Panc1 (cell line): ENCODE measurements at places on chromosomes 16 and 17.
A peak's percentile ranks its signal among the peaks of the same experiment; 100 is the strongest.

DNA sequence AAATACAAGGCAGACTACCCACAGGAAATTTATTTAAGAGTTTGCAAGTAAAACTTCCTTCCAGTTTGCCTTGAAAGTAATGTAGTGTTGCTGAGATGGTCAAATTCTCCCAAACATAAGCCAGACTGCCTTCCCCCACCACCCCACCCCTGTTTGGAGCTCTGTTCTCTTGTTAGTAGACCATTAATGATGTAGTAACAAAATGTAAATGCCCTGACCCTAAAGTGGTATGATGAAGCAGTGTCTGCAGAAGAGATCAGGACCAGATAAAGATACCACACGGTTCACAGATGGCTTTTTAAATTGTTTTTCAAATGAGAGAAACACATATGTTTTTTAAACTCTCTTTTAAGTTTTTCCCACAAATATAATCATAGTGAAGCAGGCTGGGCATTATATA is 136.4 kb upstream of the TMEM97 start:
- no peak overlapping the region for H3K27ac ChIP-seq
- H3K27me3 ChIP-seq = no peaks in the 10 kb centered on the region
- no peak for DNase-seq
- no peak overlapping the region for H3K4me3 ChIP-seq
- no peaks in the 10 kb centered on the region for H3K36me3 ChIP-seq
- no peaks in the 10 kb centered on the region for H3K4me1 ChIP-seq

DNA sequence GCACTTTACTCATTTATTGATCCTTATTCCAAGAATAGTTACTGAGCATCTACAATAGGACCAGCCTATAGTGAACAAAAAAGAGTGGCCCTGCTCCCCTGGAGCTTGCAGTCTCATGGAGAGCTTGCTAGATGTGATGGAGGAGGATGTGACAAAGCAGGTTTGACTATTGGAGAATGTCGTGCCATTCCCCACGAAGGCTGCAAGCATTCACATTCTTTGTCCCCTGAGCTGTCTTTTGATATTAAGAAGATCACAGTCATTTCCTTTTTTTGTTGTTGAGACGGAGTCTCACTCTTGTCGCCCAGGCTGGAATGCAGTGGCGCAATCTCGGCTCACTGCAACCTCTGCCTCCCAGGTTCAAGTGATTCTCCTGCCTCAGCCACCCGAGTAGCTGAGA is 115.0 kb upstream of the ADAMTS18 start:
- no peaks in the 10 kb centered on the region for H3K27me3 ChIP-seq
- H3K36me3 ChIP-seq = no peaks in the 10 kb centered on the region
- no peak overlapping the region for H3K27ac ChIP-seq
- no peaks in the 10 kb centered on the region for H3K4me1 ChIP-seq

DNA sequence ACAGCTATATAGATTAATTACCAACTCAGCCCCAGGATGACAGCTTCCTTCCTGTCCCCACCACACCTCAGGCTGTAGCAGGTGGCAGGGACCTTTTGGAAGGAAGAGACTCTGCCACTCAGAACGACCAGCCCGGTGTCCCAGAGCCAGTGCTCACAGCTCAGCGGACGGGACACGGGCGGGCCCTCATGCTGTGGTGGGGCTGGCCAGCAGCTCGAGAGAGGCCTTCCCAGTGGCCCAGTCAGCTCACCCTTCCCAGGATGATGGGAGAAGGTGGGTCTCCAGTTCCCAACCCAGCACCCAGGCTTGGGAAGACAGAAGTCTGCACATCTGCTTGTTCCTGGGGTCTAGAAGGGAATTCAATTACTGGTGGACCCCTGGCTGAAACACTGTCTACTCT is 10.5 kb downstream of the NUDT16L1 start:
- no peak overlapping the region for H3K27ac ChIP-seq
- H3K4me3 ChIP-seq = no peak overlapping the region
- H3K4me1 ChIP-seq = no peaks in the 10 kb centered on the region
- DNase-seq = no peak
- H3K36me3 ChIP-seq = peaks cover 2% of the 10 kb centered on the region
- H3K27me3 ChIP-seq = no peaks in the 10 kb centered on the region

DNA sequence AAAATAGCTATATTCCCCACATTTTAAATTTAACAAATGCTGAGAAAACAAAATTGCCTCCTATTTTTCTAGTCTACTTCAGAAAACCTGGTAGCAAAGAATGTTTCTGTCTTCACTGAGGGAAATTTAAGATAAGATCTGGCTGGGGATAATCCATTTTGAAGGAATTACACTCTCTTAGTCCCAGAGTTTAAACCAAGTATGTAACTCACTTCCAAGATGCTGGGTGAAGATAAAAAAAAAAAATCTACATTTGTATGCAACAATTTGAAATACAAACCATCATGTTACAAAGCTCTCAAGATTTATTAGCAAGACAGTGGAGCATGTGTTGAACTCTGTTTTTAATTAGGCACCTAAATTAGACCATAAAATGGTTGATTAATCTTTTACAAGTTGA is 5.7 kb downstream of the HS3ST3B1 start:
- no peak for DNase-seq
- H3K4me3 ChIP-seq = no peak overlapping the region
- no peaks in the 10 kb centered on the region for H3K36me3 ChIP-seq
- peaks cover 5% of the 10 kb centered on the region; the same call in 1 of the 2 replicates for H3K27me3 ChIP-seq
- no peaks in the 10 kb centered on the region for H3K4me1 ChIP-seq

GRCh38 chr17:7282752-7283321 is 1.3 kb downstream of the SLC2A4 start:
- H3K27ac ChIP-seq = no peak overlapping the region
- H3K36me3 ChIP-seq = no peaks in the 10 kb centered on the region
- H3K27me3 ChIP-seq = no peaks in the 10 kb centered on the region
- H3K4me3 ChIP-seq = no peak overlapping the region

DNA sequence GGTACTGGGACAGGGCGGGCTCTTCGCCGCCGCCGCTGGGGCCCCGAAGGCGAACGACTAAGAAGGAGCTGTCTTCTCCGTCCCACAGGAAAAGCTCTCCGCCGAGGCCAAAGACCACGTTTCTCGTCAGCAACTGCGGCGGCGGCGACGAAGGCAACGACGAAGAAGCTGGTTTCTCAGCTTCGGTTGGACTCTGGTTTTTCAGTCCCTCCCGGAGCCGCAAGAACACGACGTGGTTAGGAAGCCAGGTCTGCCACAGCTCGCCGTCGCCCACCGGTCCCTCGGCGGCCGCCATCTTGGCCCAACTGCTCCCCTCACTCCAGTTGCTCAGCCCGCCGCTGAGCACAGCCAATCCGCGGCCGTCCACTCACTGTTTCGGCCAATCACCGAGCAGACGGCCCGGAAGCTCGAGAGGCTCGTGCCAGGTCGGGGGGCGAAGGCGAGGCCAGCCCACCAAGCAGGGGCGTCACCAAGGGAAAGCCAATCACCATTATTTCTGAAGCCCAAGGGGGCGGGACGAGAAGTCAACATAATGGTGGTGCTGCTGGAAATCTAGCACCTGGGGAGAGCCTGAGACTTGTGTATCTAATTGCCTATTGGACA is at the start of gene NUP88:
NUP88 (minus strand) TSS at position 307 of the 603 bp plus-strand sequence; CDS start at position 295, 12 bp downstream.
- peak; percentile 88 for DNase-seq
- peak within 1 kb of the TSS; percentile 96 for H3K27ac ChIP-seq
- H3K4me3 ChIP-seq = peak within 1 kb of the TSS; percentile 96
- peaks cover 24% of the 10 kb centered on the region for H3K36me3 ChIP-seq
- H3K27me3 ChIP-seq = no peaks in the 10 kb centered on the region
- H3K4me1 ChIP-seq = peaks cover 20% of the 10 kb centered on the region

- peaks cover 8% of the 10 kb centered on the region for H3K27me3 ChIP-seq
- no peak overlapping the region for H3K27ac ChIP-seq
- H3K36me3 ChIP-seq = no peaks in the 10 kb centered on the region
These were observed 31.1 kb downstream of the C16orf82 start for GRCh38 chr16:27097800-27098230.

DNA sequence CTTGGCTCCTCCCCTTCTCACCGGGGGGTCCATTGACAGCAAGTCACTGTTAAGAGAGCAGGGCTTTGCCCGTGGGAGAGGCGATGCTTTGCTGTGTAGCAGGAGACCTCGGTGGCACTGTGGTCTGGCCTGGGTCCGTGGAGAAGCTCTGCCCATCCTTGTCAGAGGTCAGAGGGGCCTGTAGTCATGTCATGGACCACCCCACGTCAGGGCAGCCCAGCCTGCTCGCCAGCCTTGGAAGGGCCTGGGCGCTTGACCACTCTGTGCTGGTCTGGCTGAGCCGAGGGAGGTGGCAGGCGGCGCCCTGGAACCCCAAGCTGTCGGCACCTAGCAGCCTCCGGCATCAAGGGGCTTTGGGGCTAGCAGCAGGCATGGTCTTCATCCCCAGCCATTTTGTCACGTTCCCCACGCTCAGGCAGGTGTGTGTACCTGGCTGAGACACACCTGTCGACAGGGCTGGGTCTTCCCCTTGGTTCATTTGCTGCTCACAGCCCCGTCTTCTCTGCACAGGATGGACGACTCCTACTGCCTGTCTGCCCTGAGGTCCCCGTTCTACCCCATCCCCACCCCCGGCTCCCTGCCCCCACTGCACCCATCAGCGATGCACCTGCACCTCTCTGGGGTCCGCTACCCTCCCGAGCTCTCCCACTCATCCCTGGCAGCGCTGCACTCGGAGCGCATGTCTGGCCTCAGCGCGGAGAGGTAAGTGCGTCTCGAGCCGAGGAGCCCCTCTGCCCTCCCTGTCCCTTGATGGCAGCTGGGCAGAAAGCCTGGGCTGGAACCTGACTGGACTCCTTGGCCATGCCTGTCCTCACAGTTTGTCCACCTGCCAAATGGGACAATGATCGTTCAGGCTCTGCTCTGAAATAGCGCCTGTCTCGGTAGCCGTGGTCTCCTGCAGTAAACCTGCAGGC is 33.3 kb downstream of the GINS2 start:
- no peak overlapping the region for H3K4me3 ChIP-seq
- peaks cover 28% of the 10 kb centered on the region for H3K4me1 ChIP-seq
- no peaks in the 10 kb centered on the region for H3K27me3 ChIP-seq
- no peak overlapping the region for H3K27ac ChIP-seq
- DNase-seq = no peak

DNA sequence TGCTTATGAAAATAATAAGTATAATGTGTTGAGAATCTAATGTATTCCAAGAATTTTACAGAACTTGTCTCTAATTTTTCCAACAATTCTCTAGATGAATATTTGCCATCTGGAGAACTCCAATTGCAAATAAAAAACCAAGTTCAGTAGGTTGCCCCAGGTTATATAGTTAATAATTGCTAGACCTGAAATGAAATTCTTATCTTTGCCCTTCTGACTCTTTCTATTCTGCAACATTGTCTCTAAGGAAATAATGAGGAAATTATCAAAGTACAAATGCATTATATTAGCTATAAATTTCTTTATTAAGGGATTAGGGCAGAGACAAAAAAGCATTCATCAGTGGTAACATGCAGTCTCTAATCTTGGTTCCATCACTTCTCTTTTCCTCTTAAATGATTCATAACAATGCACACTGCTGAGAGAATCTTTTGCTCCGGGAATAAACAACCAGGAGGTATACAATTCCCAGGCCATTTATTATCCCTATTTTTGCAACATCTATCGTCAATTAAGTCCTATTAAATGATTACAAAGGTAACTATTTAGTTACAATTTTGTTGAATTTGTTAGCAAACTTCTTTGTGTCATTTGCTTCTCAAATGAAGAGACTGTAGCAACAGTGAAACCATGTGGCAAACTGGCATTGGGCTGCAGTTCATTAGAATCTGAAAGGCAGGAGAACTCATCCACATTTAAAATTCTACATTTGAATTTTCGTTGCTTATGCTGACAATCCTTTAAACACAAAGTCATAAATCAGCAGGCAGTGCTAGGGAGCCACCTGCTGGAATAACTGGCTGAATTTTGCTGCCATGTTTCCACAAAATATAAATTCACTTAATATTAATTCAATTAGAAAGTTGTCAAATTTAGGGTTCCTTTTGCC is 349.6 kb downstream of the KIF2B start:
- no peak for DNase-seq
- H3K4me3 ChIP-seq = no peak overlapping the region
- no peaks in the 10 kb centered on the region for H3K36me3 ChIP-seq
- no peak overlapping the region for H3K27ac ChIP-seq
- no peaks in the 10 kb centered on the region for H3K27me3 ChIP-seq
- H3K4me1 ChIP-seq = no peaks in the 10 kb centered on the region

GRCh38 chr16:27690608-27691007 is 140.7 kb downstream of the KATNIP start:
- no peaks in the 10 kb centered on the region for H3K27me3 ChIP-seq
- no peaks in the 10 kb centered on the region for H3K36me3 ChIP-seq
- no peak overlapping the region for H3K27ac ChIP-seq
- H3K4me3 ChIP-seq = no peak overlapping the region
- H3K4me1 ChIP-seq = no peaks in the 10 kb centered on the region

GRCh38 chr17:58985971-58986370 is 120.7 kb downstream of the TRIM37 start:
- no peak overlapping the region for H3K4me3 ChIP-seq
- H3K4me1 ChIP-seq = no peaks in the 10 kb centered on the region
- no peak overlapping the region for H3K27ac ChIP-seq
- no peaks in the 10 kb centered on the region for H3K27me3 ChIP-seq

DNA sequence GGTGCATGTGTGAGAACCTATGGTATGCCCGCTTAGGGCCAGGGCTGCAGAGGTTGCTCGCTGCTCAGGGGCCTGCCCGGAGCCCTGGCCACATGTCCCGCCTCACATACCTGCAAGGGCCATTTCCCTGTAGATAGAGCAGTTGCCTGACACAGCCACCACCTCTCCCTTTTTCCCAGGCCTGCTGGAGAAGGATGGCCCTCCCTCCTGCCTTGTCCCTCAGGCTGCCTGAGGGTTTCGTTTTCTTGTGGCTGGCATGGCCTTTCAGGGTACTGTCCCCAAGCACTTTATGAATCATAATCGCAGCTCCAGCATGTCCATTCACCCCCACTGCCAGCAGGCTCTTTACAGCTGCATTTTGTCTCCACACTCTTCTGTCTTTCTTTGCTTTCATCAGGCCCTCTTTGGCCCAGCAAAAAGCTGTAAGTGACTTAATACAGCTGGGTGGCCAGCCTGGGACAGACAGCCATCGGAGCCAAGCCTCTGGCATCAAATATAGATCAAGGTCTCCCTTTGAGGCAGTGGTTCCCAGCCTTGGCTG is 65.7 kb downstream of the MPRIP start:
- H3K27ac ChIP-seq = no peak overlapping the region
- DNase-seq = no peak
- H3K27me3 ChIP-seq = no peaks in the 10 kb centered on the region
- H3K36me3 ChIP-seq = no peaks in the 10 kb centered on the region
- H3K4me1 ChIP-seq = no peaks in the 10 kb centered on the region; the same call in 1 of the 2 replicates

DNA sequence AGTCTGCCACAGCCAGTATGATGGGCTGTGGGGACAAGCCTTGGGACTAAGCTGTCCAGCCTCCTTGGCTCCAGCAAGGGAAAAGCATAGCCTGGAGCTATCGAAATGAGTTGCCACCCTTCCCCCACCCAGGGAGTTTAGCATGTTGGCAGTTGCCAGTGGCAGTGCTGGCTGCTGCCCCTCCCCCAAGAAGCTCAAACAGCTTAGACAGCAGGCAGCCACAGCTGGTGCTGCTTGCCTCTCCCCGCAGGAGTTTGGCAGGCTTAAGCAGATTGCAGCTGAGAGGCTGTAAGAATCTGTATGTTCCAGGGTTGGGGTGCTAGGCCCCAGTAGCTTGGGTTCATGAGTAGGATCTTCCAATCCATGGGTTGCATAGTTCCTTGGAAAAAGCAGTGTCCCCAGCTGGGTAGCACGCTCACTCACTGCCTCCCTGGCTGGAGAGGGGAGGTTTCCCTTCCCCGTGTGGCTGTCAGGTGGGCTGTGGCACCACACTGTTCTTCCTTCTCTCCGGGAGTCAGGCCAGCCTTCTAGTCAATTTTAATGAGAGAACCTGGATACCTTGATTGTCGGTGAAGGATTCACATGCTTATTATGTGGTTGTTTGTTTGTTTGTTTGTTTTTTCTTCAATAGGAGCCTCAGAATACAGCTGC is 506.1 kb downstream of the CDH11 start:
- H3K36me3 ChIP-seq = no peaks in the 10 kb centered on the region
- H3K4me1 ChIP-seq = no peaks in the 10 kb centered on the region
- no peak overlapping the region for H3K4me3 ChIP-seq
- DNase-seq = no peak
- H3K27ac ChIP-seq = no peak overlapping the region
